ENCODE measurements at places on chromosomes 1 and 21. TPM values are rescaled to one million over a fixed set of nuclear protein-coding genes. Genes with fewer than 3 reads are reported as not detected.

PALMD gene
- total RNA-seq: not detected

KIRREL1 gene
- total RNA-seq: not detected

DNA sequence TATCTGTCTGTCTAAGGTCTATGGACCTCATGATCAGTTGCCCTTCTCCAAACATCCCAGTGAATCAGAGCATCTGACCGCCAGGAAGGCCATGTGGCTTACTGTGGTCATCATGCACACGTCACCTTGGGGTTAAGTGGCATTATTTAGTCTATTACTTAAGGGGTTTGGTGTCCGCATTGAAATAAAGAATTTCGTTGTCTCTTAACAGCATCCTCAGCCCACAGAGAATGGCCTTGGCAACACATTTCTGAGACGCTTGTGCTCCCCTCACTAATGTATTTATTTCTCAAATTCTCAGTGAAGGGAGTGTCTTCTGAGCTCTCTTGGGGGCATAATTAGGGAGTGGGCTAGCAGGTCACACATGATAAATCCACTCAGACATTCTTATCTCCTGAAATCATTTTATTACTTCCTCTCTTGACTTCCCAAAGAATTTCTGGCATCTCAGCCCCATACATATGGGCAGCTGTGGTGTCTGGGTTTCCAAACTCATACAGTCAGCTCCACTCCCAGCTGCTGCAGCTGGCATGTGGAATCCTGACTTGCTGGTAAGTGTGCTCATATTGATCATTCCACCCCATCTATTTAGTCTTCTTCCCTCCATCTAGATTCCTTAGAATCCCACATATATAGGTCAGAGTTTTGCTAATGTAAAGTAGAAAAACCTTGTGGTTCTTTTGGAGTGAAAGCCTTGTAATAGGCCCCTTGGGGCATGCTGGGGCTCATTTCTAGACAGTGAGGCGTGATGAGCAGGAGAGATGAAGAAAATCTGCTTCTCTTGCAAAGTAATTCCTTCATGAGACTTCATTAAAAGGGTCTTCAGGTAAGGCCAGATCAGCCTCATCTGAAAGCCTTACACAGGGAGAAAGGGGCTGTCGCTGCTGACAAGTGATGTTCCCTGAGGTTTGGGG is 110.5 kb downstream of the HHAT start:
- no peak for DNase-seq

GRCh38 chr1:205965036-205965884 is 22.0 kb upstream of the SLC26A9 start:
- DNase-seq: no peak

DNA sequence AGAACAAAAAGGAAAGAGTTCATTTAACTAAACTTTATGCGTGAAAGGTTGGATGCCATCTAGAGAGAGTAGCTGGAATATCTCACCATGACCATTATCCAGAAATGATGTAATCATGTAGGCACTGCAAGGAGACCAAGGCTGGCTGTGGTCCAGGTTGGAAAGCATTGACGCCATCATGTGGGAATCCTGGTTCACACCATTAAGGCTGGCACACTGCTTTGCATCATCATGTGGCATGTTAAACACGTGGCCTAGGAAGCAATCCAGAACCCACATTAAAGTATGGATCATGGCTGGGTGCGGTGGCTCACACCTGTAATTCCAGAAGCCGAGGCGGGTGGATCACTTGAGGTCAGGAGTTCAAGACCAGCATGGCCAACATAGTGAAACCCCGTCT is 4.3 kb downstream of the ADAMTS1 start:
- DNase-seq: no peak

GRCh38 chr1:22582661-22583635 is 19.7 kb downstream of the EPHA8 start:
- DNase-seq: no peak

- no peak for DNase-seq
These were observed 439.0 kb upstream of the USP24 start for GRCh38 chr1:55654171-55654570.

GRCh38 chr1:183388735-183389134 is 29.4 kb downstream of the NMNAT2 start:
- DNase-seq: no peak
